ENCODE measurements at places on chromosomes 1 and 21. TPM values are rescaled to one million over a fixed set of nuclear protein-coding genes. Genes with fewer than 3 reads are reported as not detected.

- H3K36me3 ChIP-seq: no peaks in the 10 kb centered on the region
- H3K4me3 ChIP-seq: no peak overlapping the region
- H3K27ac ChIP-seq: no peak overlapping the region
- peaks cover 10% of the 10 kb centered on the region for H3K4me1 ChIP-seq
- H3K27me3 ChIP-seq: peaks cover 22% of the 10 kb centered on the region
Measured at GRCh38 chr1:199593475-199593874, 434.0 kb upstream of the NR5A2 start.

DNA sequence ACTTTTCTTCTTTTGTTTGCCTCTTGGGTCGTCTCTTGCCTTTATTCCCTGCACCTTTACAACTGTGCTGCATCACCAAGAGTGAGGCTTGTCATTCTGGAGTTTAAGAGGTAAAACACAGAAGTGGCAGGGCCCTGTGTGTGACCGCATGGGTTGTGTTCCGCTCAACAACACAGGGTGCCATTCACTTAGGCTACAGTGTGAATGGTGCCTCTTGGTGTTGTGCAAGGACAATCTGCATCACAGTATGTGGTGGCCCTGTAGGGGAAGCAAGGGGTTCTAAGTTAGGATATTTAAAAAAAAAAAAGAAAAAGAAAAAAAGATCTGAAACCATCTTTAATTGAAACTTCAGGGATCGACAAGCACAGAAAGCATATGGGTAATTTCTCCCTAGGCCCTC lies 38.2 kb downstream of the BRINP2 start:
- no peaks in the 10 kb centered on the region for H3K36me3 ChIP-seq
- H3K4me1 ChIP-seq: no peaks in the 10 kb centered on the region
- no peak overlapping the region for H3K4me3 ChIP-seq
- H3K27ac ChIP-seq: no peak overlapping the region

GRCh38 chr1:75600781-75601180 lies 10.1 kb downstream of the SLC44A5 start:
- no peak overlapping the region for H3K4me3 ChIP-seq
- H3K36me3 ChIP-seq: no peaks in the 10 kb centered on the region
- no peak for DNase-seq
- peaks cover 10% of the 10 kb centered on the region for H3K27me3 ChIP-seq

DNA sequence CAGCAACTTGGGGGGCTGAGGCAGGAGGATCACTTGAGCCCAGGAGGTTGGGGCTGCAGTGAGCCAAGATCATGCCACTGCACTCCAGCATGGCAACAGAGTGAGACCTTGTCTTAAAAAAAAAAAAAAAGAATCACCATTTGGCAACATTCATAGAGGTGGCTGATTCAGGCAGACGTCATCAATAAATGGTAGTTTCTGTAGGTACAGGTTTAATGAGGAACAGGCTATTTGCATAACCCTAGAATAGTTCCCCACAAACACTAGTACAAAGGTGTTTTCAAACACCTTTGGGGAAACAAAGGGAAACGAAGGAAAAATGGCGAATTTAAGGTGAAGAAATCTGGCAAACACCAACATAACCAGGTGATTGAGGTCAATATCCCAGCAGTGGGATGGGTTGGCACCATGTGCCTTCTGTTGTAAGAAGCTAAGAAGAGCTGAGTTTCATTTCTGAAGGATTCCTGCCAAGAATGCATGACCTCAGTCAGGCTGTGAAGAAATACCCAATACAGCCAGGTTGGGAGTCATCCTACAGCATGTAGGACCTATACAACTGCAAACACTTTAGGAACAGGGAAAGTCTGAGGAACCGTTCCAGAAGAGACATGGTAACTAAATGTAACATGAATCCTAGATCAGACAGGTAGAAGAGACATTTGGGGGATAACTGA lies 5.6 kb downstream of the LPAR3 start:
- H3K27ac ChIP-seq: no peak overlapping the region
- DNase-seq: no peak
- peaks cover 8% of the 10 kb centered on the region for H3K27me3 ChIP-seq
- peaks cover 9% of the 10 kb centered on the region for H3K4me1 ChIP-seq
- H3K4me3 ChIP-seq: no peak overlapping the region

DNA sequence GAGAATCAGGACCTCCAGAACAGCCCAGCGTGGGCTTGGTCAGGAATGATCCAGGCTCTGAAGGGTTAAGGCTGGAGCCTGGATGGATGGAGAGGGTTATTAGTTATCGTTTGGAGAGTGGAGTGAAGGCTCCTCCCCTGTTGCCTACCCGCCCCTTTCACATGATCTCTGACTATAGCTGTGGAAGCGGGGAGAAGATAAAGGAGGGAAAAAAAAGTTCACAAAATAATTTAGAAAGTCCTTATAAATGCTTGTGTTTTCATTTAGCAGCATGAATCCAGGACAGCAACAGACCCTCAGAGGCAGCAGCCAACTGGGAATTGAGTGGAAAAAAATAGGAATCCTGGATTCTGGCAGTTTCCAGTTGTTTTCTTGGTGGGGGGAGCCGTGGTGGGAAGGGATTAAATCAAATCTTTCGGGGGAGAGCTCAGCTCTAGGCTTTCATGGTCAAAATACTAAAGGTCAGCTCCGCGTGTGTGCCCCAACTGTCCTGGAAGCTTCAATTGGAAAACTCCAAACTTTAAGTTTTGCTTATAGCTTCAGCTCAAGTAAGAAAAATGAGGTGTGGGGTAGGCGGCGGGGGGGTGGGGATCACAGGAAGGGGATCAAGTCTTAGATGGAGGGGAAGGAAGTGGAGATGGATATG lies 595 bp upstream of the DDR2 start:
- no peaks in the 10 kb centered on the region for H3K36me3 ChIP-seq
- no peak overlapping the region for H3K4me3 ChIP-seq
- no peak overlapping the region for H3K27ac ChIP-seq
- no peak for DNase-seq

DNA sequence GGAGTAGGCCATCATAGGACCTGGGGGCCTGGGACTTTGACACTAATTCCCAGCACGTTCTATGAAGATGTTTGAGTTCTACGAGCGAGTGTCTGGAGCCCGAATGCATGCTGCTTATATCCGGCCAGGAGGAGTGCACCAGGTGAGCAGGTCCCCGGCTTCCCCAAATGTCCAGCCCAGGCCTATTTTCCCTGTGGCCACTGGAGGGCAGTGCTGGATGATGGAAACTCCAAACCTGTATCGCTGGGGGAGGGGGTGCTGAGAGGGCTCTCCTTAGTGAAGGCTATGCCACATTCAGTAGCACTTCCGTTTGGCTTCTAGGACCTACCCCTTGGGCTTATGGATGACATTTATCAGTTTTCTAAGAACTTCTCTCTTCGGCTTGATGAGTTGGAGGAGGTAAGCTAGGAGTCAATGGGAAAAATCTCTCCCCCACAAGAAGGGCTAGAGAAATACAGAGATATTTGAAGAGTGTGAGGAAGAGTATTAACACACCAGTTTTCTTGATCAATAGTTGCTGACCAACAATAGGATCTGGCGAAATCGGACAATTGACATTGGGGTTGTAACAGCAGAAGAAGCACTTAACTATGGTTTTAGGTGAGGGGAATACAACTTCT lies 5.2 kb upstream of the FCER1G start:
- H3K4me3 ChIP-seq: no peak overlapping the region
- H3K27ac ChIP-seq: peak overlapping the region; percentile 78
- H3K4me1 ChIP-seq: peaks cover 26% of the 10 kb centered on the region
- peak; percentile 85 for DNase-seq

GRCh38 chr21:29583424-29583924 lies 284.8 kb downstream of the BACH1 start:
- no peaks in the 10 kb centered on the region for H3K4me1 ChIP-seq
- no peaks in the 10 kb centered on the region for H3K36me3 ChIP-seq
- H3K27ac ChIP-seq: no peak overlapping the region
- no peak for DNase-seq
- H3K27me3 ChIP-seq: peaks cover 2% of the 10 kb centered on the region
- no peak overlapping the region for H3K4me3 ChIP-seq

DNA sequence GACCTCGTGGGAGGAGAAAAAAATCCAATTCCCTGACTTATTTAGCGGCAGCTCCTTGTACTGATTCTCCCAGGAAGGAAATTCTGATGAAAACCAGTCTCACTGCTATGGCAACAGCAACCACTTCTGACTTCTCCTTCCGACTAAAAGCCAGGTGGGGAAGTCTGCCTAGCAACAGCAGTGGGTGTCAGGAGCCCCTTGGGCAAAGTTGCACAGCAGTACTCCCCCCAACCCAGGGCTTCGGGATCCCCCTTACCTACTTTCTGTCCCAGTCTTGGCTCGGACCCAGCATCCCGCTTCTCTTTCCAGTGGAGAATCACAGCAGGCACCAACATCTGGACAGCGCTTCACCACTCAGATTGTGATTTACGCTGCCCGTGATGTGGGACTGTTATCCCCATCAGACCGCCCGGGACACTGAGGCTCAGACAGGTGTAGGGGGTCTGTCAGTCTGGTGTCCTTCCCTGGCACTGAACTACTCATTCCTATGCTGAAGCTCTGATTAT lies 24.6 kb downstream of the NKAIN1 start:
- peaks cover 7% of the 10 kb centered on the region for H3K27me3 ChIP-seq
- no peak overlapping the region for H3K27ac ChIP-seq
- no peaks in the 10 kb centered on the region for H3K36me3 ChIP-seq
- H3K4me3 ChIP-seq: no peak overlapping the region
- no peaks in the 10 kb centered on the region for H3K4me1 ChIP-seq

DNA sequence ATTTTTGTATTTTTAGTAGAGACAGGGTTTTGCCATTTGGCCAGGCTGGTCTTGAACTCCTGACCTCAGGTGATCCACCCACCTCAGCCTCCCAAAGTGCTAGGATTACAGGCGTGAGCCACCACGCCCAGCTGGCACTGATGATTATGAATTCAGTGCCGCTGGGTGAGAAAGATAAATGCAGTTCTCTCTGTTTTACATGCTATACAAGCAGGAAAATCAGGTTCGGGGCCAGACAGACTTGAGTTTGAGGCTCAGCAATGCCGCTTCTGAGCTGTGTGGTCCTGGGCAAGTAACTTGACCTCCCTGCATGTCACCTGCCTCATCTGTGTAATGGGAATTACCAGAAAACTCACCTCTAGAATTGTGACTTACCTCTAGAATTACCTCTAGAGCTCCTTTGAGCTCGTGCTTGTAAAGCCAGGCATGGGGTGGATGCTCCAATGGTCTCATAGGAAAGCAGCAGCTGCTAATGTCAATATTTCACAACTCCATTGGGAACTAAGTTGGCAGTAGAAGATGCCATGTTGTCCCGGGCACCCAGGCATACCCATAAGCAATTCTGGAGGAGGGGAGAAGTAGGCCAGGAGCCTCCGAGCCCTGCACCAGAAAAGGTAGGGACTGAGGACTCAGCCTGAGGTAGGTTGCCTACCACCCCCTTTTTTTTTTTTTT lies 119.8 kb upstream of the SLC25A33 start:
- no peaks in the 10 kb centered on the region for H3K27me3 ChIP-seq
- no peak overlapping the region for H3K4me3 ChIP-seq
- no peak for DNase-seq
- H3K4me1 ChIP-seq: peaks cover 32% of the 10 kb centered on the region

- H3K4me3 ChIP-seq: no peak overlapping the region
- no peaks in the 10 kb centered on the region for H3K4me1 ChIP-seq
- H3K27ac ChIP-seq: no peak overlapping the region
- H3K27me3 ChIP-seq: peaks cover 8% of the 10 kb centered on the region
- no peak for DNase-seq
Measured at GRCh38 chr1:242081446-242081845, 82.5 kb upstream of the MAP1LC3C start.

- peaks cover 35% of the 10 kb centered on the region for H3K27me3 ChIP-seq
- no peaks in the 10 kb centered on the region for H3K36me3 ChIP-seq
- peaks cover 2% of the 10 kb centered on the region for H3K4me1 ChIP-seq
- no peak overlapping the region for H3K27ac ChIP-seq
Measured at GRCh38 chr1:159163614-159164228, 7.7 kb upstream of the CADM3 start.

GRCh38 chr1:3522564-3523265 lies 68.2 kb downstream of the ARHGEF16 start:
- no peak overlapping the region for H3K27ac ChIP-seq
- no peaks in the 10 kb centered on the region for H3K4me1 ChIP-seq
- no peaks in the 10 kb centered on the region for H3K27me3 ChIP-seq

- H3K4me1 ChIP-seq: peaks cover 31% of the 10 kb centered on the region
- peaks cover 42% of the 10 kb centered on the region for H3K36me3 ChIP-seq
- DNase-seq: peak; percentile 23
- H3K27me3 ChIP-seq: no peaks in the 10 kb centered on the region
- peak overlapping the region; percentile 95 for H3K27ac ChIP-seq
- H3K4me3 ChIP-seq: peak overlapping the region; percentile 89
Measured at GRCh38 chr1:28582248-28582615, 9.8 kb upstream of the RAB42 start.

DNA sequence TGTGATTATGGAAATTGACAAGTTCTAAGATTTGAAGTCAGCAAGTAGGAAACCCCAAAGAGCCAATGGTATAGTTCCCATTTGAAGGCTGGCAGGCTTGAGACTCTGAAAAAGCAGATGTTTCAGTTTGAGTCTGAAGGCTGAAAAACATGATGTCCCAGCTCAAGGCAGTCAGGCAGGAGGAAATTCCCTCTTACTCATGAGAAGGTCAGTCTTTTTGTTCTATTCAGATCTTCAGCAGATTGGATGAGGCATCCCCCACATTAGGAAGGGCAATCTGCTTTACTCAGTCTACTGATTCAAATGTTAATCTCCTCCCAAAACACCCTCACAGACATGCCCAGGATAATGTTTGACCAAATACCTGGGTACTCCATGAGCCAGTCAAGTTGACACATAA lies 372.5 kb upstream of the ST6GALNAC5 start:
- H3K36me3 ChIP-seq: no peaks in the 10 kb centered on the region
- H3K27ac ChIP-seq: peak overlapping the region; percentile 4
- H3K4me3 ChIP-seq: no peak overlapping the region
- H3K27me3 ChIP-seq: no peaks in the 10 kb centered on the region

GRCh38 chr1:23577056-23578004 lies 18.0 kb upstream of the ID3 start:
- peak; percentile 73 for DNase-seq
- H3K4me3 ChIP-seq: peak overlapping the region; percentile 8
- H3K4me1 ChIP-seq: peaks cover 47% of the 10 kb centered on the region
- H3K27me3 ChIP-seq: no peaks in the 10 kb centered on the region
- H3K27ac ChIP-seq: peak overlapping the region; percentile 79

The CFHR4 gene
- not detected for total RNA-seq

The DISC1 gene
- total RNA-seq: 3.8 TPM

The SYTL1 gene
- 26.1 TPM for total RNA-seq

The IL6R gene
- 14.0 TPM for total RNA-seq

The ABCA4 gene
- total RNA-seq: 0.14 TPM

The GPR153 gene
- total RNA-seq: 0.16 TPM

The ADGRB2 gene
- 1.2 TPM for total RNA-seq

The CLDN19 gene
- total RNA-seq: not detected

The DNAJB4 gene
- total RNA-seq: 9.8 TPM

The ERO1B gene
- total RNA-seq: 2.8 TPM

The PLA2G5 gene
- not detected for total RNA-seq

The TINAGL1 gene
- total RNA-seq: not detected

The UTP25 gene
- total RNA-seq: 9.4 TPM

The LMOD1 gene
- total RNA-seq: not detected

The NEK2 gene
- total RNA-seq: 38.8 TPM

The CR2 gene
- 0.39 TPM for total RNA-seq

The NUDT17 gene
- total RNA-seq: 3.7 TPM
